Mammary microvascular endothelial cell (primary cell): ENCODE measurements at places on chromosomes 1 and 21. TPM values are rescaled to one million over a fixed set of nuclear protein-coding genes. Genes with fewer than 3 reads are reported as not detected.

Gene MROH9
- not detected in 2 replicates for total RNA-seq

Gene FCGR1A
- total RNA-seq, result not detected in 2 replicates

Gene NUDT4B
- 14.4 and 40.1 TPM in 2 replicates for total RNA-seq

Gene PGLYRP4
- not detected in 2 replicates for total RNA-seq

Gene OR6N2
- not detected in 2 replicates for total RNA-seq
